ENCODE measurements at places on chromosomes 12 and 14. TPM values are rescaled to one million over a fixed set of nuclear protein-coding genes. Genes with fewer than 3 reads are reported as not detected.

Gene ACVRL1
- 125 TPM for total RNA-seq

Gene PRIMA1
- not detected for total RNA-seq

Gene APOF
- not detected for total RNA-seq

Gene FIGNL2
- not detected for total RNA-seq

Gene SERPINA6
- total RNA-seq = not detected

Measured in pericardium fibroblast (primary cell).